ENCODE measurements at places on chromosomes 16 and 17. TPM values are rescaled to one million over a fixed set of nuclear protein-coding genes. Genes with fewer than 3 reads are reported as not detected.

- DNase-seq: peak; percentile 49
These were observed at the start of gene P2RX5 for GRCh38 chr17:3695723-3696411. P2RX5 (minus strand) TSS chr17:3696155; CDS start chr17:3696005, 150 bp downstream.

ICAM2 gene
- total RNA-seq: 58.3 TPM

GRCh38 chr17:37676115-37676925, 33.1 kb upstream of the DDX52 start:
- no peak for DNase-seq

- no peak for DNase-seq
These were observed 5.5 kb upstream of the KRT10 start for GRCh38 chr17:40827746-40828453.

DNA sequence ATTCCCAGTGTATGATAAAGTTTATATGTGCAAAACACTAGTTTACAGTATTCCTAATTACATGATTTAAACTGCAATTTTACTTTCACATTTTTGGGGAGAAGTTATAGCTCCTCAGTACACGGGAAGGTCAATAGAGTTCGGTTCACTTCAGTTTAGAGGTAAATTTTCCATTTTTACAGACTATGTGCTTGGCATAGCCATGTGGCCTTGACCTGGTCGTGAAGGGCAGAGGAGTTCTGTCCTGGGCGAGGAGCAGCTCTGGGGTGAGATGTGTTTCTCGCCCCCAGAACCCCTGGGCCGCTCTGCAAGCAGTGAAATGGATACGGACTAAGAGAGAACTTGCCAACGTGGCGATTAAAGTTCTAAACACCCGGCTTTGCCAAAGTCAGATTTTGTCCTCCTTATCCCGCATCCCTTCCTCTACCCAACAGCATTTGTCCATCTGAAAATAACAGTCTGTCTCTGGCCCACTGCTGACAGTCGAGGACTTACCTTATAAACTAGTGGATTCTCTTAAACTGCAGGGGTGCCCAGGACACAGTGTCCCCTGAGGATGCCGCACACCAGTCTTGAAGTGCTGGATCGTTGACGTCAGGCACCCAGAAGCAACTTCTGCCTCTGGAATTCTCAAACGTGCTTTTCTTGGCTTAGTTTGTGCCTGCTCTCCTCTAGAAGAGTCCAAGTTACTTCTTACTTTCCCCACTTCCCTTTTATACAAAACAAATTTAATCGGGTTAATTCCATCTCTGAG, 1.5 kb upstream of the SIAH1 start:
- DNase-seq: no peak

DNA sequence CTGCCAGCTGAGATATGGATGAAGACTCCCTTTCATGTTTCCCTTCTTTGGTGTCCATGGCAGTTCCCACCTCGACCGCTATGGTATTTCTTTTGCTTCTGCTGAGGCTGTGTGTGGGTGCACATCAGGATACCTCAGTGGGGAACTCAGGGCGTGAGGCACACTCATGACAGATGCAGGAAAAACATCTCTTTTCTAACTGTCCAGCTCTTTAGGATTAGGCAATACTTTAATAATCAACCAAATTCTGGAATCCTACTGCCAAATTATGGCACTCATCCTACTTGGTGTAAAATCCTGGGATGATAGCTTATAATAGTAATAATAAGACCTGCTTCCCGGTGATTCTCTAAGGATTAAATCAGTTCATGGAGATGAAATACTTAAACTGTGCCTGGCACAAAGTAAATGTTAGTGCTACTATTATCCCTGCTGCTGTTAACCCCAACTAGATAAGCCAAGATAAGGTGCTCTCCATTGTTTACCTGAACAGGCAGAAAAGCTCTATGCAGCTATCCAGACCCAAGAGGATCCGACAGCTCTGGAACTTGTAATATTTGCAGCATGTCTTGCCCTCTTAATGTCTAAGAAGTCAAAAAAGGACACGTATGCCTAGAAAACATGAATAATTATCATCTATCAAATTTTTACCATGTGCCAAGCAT, 543.3 kb downstream of the WWOX start:
- no peak for DNase-seq

DNA sequence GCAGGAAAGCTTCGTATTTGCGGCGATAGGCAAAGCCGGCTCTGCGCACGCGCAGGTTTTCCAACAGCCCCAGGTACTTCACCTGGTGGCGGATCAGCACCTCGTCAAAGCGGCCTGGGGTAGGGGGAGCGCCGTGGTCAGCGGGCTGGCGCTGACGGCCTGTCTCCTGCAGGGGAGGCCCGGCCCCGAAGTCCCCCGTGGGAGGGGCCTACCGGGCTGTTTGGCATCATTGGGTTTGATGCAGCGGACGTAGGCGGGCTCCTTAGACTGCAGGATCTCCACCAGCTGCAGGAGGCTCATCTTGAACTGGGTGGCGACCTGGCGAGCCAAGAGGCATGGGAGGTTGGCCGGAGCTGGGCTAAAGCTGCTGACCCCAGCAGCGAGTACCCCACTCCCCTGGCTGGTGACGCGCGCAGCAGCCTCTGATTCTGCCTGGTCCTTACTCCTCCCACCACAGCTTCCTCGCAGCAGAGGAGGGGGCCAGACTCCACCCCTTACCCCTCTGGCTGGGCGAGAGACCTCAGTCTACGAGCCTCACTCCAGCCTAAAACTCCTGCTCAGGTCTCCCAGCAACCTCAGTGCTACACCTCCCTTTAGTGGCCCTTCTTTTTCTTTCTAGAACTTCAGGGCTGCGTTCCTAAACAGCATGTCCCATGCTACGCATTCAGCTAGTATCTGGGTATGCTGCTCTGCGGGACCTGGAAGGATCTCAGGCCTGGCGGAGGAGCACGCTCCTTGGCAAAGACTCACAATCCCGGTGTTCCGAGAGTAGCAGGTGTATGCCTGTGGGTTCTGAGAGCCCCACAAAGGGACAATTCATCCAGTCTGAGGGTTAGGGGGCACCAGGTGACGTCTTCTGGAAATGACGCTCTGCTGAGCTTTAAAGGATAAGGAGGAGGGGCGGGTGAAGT, 16.1 kb upstream of the CRK start:
- DNase-seq: no peak

DNA sequence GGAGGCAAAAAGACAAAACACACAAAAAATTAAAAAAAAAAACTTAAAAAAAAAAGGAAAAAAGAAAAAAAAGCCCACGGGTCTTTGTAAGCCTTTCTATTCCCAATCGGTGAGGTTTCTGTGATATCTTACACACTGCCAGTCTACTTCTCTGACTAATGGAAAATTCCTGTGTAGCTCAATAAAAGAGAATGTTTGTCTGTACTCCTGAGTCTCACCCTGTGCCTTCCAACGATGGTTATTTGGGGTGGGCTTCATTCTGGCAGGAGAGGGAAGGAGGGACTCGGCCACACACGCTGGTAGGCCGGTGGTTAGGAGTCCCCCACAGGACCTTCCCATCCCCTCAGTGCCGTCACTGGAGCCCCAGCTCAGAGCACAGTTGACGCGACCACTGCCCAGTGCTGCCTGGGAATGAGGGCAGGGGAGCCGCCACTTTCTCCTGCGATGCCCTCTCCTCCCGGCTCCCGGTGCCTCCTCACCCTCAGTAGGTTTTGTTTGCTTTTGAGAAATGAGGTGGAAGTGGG, 68.0 kb downstream of the AMFR start:
- DNase-seq: no peak

- no peak for DNase-seq
These were observed 14.4 kb downstream of the ADAM11 start for GRCh38 chr17:44773140-44773539.

DNA sequence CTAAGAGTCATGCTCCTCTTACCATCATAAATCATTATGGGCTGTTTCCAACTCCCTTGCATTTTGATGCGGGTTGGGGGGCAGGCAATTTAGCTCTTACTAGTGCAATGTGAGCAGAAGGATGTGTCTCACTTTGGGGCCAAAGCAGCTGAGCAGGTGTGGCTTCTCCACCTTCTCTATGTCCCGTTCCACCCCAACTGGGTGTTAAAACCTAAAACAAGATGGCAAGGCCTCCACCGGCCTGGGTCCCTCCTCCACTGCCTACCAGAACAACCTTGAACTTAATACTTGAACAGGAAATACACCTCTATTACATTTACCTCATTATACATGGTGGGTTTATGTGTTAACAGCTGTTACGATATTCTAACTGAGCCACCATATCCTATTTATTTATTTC, 52.8 kb downstream of the TOX3 start:
- no peak for DNase-seq

DNA sequence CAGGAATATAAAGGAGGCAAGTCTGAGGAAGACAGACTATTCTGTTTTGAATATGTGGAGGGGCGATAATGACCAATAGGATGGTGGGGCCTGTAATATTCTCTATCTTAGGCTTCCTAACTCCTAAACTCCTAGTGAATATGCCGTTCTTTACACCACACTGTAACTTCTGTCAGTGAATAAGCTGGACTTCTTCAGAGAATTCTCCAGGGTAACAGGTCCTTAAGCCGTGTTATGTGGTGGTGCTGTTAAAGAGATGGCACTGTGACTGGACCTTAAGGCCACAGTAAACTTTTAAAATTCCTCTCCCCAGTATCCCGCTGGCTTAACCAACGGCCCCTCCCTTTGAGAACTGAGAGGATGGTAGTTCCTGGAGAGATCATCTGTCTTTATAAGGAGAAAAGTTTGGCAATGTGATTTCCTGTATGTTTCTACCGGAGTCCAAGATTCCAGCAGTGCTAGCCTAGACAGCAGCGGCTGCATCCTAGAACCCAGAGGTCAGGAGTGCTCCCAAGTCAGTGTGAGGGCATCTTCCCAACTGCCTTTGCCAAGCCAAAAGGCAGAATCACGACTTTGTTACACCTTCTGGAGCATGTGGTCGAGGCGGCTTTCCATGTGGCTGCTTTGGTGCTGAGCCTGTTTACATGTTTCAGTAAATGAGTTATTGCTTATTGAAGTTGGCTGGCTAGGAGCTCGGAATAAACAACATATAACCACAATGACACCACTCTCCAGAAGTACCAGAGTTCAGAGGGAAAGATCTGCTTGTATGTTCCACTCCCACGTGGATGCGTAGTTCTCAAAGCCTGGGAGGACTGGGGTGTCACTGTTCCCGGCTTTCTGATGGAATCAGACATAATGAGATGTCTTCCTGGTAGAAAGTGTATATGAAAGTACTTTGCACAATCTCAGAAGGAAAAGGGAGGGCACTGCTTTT, 41.0 kb downstream of the TUBD1 start:
- DNase-seq: no peak

CD300E gene
- not detected for total RNA-seq

DNA sequence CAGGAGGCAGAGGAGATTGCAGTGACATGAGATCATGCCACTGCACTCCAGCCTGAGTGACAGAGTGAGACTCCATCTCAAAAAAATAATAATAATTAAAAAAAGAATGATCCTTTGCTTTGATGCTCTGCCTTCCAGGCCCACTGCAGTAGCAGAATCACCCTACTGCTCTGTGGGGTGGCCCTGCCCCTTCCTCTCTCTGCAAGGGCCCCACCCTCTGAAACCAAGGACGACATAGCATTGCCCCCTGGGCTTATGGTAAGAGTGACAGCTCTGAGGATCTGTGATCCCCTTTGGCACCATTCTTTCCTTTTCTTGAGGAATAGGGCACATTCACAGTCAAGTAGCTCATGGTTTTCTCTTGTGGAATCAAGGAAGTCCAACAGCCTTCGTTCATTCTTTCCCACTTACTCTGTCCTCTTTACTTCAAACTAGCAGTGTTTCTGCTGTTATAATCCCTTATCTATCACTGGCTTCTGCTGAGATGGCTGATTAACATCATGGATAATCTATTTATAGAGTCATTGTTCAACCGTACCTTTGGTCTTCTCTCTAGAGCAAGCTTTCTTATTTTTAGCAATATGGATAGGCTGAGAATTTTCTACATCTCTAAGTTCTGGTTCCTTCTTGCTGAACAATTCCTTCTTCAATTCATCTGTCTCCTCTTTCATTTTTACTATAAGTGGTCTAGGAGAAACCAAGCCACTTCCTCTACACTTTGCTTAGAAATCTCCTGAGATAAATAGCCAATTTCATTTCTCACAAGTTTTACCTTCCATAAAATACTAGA, 14.1 kb downstream of the RAD51C start:
- DNase-seq: no peak

GRCh38 chr16:57761301-57761700, 25.7 kb downstream of the KATNB1 start:
- no peak for DNase-seq

DNA sequence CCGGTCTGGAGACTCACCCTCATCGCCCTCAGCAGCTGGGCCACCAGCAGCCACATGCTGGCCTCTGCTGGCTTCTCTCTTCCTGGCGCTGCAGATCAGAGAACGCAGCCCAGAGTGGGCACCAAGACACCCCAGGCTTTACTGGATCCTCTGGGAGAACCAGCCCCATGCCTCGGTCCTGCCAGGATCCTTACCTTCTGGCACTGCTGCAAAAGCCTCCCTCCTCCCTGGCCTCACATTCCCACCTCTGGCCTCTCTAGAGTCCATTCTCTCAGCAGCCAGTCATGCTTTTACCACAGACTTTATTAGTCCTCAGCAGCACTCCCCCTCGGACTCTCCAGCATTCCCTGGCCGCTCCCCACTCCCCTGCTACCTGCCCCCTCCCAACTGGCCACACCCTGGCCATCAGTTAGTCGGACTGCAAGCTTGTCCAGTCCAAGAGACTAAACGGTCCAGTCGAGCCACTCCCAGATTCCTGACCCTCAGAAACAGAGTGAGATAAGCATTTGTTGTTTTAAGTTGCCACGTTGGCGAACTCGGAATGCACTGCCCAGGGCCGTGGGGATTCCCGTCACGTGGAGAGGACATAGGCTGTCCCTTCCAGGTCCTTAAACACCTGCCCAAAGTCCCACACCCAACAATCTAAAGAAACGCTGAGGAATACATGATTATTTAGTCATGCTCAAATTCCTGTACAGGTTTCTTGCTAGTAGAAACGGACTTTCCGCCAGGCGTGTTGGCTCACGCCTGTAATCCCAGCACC, 5.9 kb upstream of the SPG7 start:
- no peak for DNase-seq

METRN gene
- 29.6 TPM for total RNA-seq

DNAI2 gene
- total RNA-seq: 0.12 TPM

KRT24 gene
- not detected for total RNA-seq

DNA sequence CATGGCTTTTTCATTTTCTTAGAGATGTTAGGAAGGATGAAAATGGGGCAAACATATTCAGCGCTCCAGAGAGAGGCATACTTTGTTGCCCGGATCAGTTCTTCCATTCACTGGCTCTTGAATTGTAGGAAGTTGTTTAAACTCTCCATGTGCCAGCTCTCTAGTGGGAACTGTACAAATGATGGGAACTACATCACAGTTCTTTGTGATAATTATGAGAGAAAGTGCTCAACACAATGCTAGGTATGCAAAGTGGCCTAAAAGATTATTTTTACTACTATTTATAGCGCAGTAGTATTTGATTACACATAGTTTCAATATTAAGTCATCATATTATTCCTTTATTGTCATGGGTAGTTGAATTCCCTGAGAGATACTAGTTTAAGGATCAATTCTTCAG, 268.5 kb downstream of the RBFOX1 start:
- no peak for DNase-seq
